ENCODE measurements at places on chromosomes 6 and 20. TPM values are rescaled to one million over a fixed set of nuclear protein-coding genes. Genes with fewer than 3 reads are reported as not detected.

CENPQ gene
- total RNA-seq, result 3.8 TPM

FAXC gene
- 12.4 TPM for total RNA-seq

DNA sequence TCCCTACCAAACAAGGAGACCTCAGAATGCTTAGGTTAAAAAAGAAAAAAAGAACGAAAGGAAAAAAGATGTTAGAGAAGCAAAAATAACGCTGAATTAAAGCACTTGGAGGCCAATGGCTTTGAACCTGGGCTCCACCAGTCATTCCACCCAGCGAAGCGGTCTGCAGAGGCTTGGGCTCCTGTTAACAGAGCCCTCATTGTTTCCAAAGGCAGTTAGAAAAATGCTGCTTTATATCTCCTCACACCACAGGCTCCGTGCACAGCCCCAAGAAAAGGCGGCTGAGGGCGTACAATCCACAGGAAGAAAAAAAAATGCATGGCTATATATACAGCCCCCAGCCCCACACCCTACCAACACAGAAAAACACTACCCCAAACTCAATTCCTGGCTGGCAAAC lies 255.9 kb downstream of the FOXC1 start:
- no peak for DNase-seq

DNA sequence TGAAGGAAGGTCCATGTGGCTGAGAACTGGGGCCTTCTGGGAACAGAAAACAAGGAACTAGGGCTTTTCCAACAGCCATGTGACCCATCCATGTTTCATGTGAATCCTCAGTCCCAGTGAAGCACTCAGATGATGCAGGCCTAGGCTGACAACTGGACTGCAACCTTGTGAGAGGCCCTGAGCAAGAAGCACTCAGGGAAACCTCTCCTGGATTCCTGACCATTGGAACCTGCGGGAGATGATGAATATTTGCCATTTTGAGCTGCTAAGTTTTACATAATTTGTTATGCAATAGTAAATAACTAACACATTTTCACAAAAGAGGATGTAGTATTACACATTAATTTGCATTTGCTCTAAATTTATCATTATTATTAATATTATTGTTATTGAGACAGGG lies 38.4 kb upstream of the HLA-G start:
- DNase-seq, result no peak

GRCh38 chr20:58986286-58986967 lies 5.4 kb downstream of the NELFCD start:
- DNase-seq, result no peak

- peak; percentile 43 for DNase-seq
Observed at GRCh38 chr20:33733654-33734576, 2.1 kb downstream of the ZNF341 start.

GRCh38 chr6:109308018-109308492 lies 74.2 kb downstream of the CD164 start:
- peak; percentile 69 for DNase-seq

GRCh38 chr6:151130329-151130728 lies 109.4 kb upstream of the AKAP12 start:
- no peak for DNase-seq

- DNase-seq, result peak; percentile 83
Observed at GRCh38 chr6:138803331-138803730, 7.4 kb downstream of the ECT2L start.

- DNase-seq, result no peak
Observed at GRCh38 chr6:36171573-36171972, 25.0 kb upstream of the BRPF3 start.

DNA sequence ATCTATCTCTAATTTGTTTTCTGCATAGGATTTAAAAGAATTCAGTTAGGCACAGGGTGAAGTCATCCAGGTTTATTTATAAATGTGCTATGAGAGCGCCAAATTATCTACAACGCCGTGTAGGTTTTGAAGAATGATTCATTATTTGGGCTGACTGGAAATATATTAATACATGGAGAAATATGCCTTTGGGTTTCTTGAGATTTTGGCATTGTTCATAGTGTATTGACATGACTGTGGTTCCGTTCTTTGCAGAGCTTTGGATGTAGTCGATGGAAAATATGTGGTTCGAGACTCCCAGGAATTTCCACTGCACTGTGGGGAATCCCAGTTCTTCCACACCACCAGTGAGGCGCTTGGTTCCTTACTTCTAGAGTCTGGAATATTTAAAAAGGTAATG lies 90.9 kb downstream of the CRYBG1 start:
- no peak for DNase-seq

DNA sequence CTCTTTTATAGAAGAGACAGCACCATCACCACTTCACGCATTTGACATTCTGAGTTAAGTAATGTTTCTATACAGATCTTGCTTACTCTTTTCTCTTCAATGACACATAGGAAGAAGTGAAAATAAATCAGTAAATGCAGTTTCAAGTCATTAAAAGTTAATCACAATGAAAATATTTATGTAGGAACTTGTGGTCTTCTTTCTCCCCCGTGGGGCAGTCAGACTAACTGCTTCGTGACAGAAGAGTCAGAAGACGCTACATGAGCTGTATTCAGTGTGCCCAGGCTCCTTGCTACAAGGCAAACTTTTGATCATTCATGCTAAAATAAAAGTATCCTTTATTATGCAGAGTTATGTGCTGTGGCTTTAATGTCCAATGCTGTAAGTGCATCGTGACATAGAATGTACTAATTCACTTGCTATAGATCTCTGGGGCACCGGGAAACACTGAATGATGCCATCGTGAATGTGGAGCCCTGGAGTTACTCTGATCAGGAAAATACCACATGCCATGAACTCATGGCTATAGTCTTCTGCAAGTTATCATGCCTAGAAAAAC lies 117.8 kb upstream of the TRAF3IP2 start:
- DNase-seq, result no peak

- DNase-seq, result no peak
Observed at GRCh38 chr6:161583584-161583983, 309.7 kb upstream of the AGPAT4 start.

DNA sequence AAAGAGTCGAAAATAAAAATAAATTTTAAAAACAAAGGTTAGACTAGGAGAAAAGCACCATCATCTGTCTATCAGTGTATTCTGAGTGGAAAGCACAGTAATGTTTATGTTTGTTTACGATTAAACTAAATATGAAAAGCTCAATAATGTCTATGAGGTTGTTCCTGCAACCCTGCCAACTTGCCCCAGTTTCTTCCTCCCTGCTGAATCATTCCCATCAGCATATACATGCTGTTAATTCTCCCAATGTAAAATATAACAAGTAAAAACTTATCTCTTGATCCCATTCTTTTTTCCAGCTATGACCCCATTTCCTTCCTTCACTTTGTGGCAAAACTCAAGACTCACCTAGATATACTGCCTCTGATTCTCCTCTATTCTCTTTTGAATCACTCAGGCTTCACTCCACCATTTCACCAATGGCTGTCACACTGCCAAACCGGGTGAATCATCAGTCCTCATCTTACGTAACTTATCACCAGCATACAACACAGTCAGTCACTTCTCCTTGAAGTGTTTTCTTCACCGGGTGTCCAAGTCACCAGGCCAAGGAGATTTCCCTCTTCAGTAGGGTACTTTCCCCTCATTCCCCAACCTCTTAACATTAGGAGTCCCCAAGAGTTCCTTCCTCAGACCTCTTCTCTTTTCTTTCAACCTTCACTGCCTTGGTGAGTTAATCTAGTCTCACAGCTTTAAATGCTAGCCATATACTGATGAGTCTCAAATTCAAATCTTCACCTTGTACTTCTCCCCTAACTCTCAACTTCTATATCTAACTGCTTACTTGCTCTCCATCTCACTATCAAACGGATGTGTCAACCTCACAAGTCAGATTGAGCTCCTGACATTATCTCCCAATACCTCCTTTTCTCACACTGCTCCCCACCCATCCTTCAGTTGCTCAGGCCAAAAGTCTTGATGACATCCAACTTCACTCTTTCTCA lies 6.2 kb downstream of the TMEM242 start:
- no peak for DNase-seq

DNA sequence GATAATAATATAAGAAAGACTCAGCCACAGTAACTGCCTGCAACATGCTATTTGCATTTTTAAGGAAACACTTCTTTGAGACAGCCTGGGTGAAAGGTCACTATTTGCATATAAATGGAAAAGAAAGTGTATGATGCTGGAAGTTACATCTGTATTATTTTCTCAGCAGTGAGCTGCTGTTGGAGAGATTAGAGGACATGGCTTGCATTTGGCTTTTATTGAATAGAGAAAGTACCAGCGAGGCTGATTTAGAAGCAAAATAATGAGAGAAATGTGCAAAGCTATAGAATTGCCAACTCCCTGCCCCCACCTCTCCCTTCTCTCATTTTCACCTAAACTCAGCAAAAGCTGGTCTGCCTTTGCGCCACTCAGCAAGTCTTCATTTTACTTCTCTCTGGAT lies 12.7 kb downstream of the MYT1 start:
- no peak for DNase-seq

- no peak for DNase-seq
Observed at GRCh38 chr6:157898169-157898568, 75.1 kb downstream of the SNX9 start.
